ENCODE measurements at places on chromosomes 6 and 20.

DNA sequence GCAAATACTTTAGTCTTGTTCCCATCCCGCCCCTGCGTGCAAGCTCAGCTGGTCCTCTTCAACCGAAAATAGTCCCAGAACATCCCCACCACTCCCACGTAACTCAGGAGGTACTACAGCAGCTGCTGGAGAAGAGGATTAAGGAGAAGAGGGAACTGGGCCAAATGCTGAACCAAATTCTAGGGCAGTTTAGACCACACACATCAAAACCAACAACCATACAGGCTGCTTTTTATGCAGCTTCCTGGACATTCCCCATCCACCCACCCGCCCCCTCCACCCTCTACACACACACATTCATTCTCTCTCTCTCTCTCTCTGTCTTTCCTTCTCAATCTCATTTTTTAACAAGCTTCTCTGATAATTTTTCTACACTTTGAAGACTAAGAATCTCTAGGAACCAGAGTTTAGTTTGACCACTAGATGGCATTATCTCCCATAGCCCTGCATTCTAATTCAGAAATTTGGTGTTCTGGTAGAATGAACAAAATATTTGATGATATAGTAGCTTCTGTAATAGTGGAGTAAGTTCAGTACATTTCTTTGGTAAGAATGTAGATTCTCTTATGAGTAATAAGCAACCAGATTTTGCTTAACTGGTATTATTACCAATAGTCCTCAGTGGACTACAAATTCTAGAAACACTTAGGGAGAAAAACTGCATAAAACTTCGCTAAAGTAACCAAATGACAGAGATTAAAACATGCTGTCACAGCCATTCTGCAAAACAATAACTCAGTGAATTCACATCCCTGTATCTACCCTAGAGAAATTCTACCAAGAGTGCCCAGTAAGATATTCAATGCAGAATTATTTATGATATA is 52.1 kb upstream of the BEND6 start:
- peak; percentile 9 for DNase-seq

DNA sequence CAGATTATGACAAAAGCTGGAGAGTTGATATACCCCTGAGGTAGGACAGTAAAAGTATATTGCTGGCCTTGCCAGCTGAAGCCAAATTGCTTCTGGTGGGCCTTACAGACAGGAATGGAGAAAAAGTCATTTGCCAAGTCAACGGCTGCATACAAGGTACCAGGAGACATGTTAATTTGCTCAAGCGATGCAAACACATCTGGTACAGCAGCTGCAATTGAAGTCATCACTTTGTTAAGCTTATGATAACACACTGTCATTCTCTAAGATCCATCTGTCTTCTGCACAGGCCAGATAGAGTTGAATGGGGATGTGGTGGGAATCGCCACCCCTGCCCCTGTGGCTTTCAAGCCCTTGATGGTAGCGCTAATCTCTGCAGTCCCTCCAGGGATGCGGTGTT is 40.4 kb upstream of the POPDC3 start:
- no peak for DNase-seq

- no peak for DNase-seq
Observed at GRCh38 chr6:44275749-44276648, 5.7 kb downstream of the TMEM151B start.

GRCh38 chr20:34754611-34755010 is 50.5 kb downstream of the TP53INP2 start:
- DNase-seq, result no peak

- DNase-seq, result peak; percentile 36
Observed at GRCh38 chr6:40308533-40309306, 278.4 kb downstream of the LRFN2 start.

DNA sequence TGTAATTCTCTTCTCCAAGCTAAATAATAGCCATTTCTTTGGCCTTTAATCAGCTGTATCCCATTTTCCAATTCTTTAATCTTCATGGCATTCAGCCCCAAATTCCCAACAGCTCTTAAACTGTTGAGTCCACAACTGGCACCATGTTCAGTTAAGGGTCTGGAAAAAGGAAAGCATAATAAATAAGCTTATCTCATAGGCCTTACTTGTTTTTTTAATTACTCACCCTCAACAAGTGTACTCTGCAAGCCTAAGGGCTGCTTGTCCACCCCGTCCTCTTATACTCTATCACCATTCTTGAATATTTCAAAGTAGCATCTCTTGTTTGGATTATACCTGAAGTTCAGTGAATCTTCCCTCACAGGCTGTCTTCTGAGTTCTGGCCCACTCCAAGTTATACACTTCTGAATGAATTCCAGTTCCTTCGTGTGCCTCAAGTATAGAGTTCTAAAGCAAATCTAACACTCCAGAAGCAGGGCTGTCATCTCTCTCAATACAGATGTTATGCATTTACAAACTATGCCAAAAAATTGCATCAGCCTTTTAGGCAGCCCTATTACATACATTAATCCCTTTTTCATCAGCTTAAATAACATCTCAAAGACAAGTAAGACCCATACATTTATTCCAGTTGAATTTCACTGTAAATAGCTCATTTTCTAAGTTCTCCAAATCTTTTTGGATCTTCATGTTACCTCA is 98.7 kb downstream of the COL21A1 start:
- DNase-seq, result no peak

DNA sequence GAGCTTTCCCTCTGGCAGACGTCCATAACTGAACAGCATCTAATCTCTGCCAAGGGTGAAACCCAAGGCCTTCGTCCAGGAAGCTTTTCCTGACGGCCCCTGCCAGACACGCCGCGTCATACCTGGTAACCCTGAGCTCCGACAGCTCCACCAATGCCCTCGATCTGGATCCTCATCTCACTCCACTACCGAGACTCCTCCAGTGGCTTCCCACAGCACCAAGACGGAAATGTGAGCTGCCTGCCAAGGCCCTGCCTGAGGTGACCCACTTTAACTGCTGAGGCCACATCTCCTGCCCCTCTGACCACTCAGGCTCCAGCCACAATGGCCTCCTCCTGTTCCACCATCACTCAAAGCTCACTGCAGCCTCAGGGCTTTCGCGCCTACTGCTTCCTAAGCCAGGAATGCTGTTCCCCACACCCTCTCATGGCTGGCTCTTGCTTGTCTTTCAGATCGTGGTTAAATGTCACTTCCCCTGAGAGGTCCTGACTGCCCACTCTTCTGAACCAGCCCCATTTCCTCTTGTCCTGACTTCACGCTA is 143.2 kb downstream of the PREX1 start:
- no peak for DNase-seq

GRCh38 chr6:3280091-3280490 is 21.3 kb downstream of the PSMG4 start:
- no peak for DNase-seq

- DNase-seq, result no peak
Observed at GRCh38 chr20:62707276-62707920, 1.2 kb upstream of the NTSR1 start.

- DNase-seq, result no peak
Observed at GRCh38 chr20:58251979-58252591, 23.6 kb upstream of the ANKRD60 start.

GRCh38 chr20:58714340-58714922 is 21.8 kb downstream of the NPEPL1 start:
- no peak for DNase-seq

- no peak for DNase-seq
Observed at GRCh38 chr20:62553136-62553837, 77.5 kb upstream of the GATA5 start.

- DNase-seq, result no peak
Observed at GRCh38 chr6:52729576-52729975, 33.7 kb downstream of the GSTA2 start.

DNA sequence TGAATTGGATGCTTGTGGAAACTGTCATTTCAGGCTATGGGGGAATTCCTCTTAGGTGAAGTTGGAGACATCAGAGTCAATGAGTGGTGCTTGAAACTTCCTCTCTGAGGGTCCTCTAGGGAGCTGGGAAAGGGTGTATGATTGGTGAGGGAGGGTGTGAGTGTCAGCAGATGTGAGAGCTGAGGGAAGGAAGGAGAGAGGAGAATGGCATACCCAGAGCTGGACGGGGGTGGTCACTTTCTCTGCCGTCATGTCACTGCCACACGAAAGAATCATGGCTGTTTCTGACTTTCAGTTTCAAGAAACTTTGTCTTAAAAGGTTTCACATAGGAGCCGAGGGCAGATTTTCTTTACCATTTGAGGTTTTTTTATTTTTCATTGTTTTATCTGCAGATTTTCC is 50.3 kb downstream of the DEK start:
- no peak for DNase-seq

GRCh38 chr6:25506020-25506419 is 146.0 kb upstream of the SCGN start:
- DNase-seq, result no peak

GRCh38 chr6:15464211-15464725 is 198.6 kb downstream of the DTNBP1 start:
- DNase-seq, result peak; percentile 20

DNA sequence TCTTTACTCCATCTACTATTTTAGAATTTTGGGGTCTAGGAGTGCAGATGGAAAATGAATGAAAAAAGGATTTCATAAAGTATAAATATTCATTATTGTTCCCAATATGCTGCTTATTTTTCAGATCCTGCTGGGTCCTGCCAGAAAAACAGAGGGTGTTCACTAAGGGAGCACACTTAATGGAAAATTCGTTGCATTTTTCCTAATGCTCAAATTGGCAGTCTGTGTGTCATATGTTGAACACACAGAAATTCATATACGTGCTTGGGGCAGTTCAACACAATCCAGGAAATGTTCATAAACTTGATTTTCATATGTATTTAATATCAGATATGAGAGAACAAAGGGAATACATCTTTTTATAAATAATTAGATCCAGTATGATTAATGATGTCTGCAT is 1019.4 kb downstream of the EPHA7 start:
- no peak for DNase-seq

DNA sequence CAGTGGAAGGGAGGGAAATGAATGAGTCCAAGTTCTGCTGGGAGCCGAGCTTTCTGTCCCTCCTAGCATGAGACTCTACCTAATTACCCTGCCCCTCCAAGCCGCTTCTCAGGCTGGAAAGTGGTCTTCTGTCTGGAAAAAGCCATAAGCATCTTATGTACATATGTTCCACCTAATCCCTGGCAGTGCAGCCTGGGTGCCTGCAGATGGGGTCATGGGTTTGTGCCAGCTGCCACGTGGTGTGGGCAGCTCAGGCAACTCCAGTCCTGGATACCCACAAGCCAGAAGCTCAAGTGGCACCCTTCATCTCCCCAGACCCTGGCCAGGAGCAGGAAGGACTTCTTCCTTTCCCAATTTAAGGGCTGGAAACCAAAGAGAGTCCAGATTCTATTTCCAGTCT is 253.1 kb downstream of the LY86 start:
- no peak for DNase-seq

GRCh38 chr6:37650071-37650481 is 47.6 kb downstream of the MDGA1 start:
- no peak for DNase-seq

DNA sequence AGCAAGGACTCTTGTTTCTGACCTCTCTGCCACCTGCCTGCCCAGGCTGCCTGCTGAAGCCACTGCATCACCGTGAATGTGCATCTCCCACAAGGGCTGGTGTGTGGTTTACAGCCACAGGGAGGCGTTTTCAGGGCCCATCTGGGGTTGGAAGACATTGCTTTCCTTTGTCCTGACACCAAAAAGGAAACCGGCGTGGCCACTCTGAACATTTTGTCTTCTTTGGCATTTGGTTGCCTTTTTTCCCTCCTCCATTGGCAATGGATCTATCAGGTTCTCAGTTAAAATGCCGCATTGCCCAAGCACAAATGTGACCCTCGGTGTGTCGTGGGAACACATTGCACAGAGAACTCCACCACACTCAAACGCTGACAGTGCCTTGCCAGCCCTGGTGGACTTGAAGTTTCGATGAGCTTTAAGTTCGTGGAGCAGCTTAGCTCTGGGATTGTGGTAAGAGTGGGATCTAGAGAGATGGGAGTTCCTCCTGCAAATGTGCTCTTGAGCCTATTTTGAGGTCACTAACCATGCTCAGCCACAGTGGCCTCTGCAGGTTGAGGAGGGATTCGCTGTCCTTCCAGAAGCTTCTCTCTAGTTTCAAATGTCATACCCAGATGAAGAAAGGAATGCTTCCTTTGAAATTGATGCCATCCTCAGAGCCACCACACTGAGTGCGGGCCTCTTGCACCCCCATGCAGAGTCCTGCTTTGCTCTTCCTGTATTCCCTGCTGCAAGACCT is 14.8 kb upstream of the PCK1 start:
- no peak for DNase-seq

DNA sequence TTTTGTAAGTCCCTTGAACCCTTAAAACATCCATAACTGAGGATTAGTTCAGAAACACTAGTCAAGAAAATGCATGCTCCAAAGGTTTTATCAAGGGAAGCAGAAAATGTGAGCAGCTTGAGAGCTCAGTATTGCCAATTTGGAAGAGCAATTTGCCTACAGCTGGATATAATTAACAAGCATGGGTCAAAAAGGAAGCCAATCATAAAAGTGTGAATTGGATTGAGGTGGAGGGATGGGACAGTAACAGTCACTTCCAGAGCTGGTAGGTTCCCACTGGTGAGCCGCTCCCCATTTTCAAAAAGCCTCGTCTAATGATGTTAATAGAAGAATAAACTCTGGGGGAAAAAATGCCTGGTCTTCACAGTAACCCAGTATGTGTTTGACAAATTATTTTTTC is 5.0 kb upstream of the PTPRK start:
- no peak for DNase-seq

GRCh38 chr6:83605517-83605916 is 93.2 kb downstream of the PRSS35 start:
- DNase-seq, result no peak
